ENCODE measurements at places on chromosomes 5 and 9.

- DNase-seq = no peak
Measured at GRCh38 chr9:38621434-38622287, 1.3 kb upstream of the ANKRD18A start.

GRCh38 chr9:104961238-104961637 lies 33.3 kb upstream of the ABCA1 start:
- peak; percentile 84 for DNase-seq

GRCh38 chr9:78519786-78520185 lies 222.9 kb downstream of the PSAT1 start:
- no peak for DNase-seq

GRCh38 chr5:134851307-134851923 lies 5.6 kb downstream of the C5orf24 start:
- peak; percentile 31 for DNase-seq

DNA sequence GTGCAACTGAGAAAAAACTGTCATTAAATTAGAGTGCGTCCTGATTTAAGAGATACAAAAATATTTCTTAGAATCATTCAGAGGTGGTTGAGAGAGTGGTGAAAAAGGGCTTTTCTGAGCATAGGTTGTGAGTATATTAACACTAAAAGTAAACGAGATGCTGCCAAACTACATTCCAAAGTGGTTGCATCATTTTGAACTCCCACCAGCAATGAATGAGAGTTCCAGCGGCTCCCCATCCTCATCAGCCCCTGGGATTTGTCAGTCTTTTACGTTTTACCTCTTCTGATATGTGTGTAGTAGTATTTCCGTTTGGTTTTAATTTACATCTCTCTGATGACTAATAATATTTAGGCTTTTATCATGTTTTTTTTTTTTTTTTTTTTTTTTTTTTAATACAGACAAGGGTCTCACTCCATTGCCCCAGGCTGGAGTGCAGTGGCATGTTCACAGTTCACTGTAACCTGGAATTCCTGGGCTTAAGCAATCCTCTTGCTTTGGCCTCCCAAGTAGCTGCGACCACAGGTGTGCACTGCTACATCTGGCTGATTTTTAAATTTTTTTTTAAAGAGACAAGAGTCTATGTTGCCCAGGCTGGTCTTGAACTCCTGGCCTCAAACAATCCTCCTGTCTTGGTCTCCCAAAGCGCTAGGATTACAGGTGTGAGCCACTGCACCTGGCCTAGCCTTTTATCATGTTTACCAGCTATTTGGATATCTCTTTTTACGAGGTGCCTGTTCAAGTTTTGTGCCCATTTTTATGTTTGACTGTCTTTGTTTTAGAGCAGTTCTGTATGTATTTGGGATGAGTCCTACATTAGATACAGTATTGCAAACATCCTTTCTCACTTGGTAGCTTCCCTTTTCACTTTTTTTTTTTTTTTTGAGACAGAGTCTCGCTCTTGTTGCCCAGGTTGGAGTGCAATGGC lies 17.0 kb downstream of the PRRT1B start:
- DNase-seq = no peak

DNA sequence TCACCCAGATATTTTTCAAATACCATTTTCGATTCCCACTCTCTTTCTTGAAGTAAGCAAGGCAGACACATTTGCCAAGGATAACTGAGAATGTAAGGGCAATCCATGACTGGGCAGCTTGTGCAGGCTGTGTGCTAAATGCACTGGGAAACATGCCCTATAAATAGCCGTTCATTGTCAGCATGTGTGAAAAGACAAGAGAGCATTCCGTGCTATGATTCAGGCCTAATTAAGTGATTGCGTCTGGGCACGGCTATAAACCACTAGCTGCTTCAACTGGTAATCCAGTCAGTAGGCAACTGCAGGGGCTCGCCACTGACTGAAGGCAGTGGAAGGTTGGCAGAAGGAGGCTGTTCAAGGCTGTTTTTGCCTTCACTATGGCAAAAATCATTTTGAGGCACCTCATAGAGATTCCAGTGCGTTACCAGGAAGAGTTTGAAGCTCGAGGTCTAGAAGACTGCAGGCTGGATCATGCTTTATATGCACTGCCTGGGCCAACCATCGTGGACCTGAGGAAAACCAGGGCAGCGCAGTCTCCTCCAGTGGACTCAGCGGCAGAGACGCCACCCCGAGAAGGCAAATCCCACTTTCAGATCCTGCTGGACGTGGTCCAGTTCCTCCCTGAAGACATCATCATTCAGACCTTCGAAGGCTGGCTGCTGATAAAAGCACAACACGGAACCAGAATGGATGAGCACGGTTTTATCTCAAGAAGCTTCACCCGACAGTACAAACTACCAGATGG lies at the start of gene HSPB3:
HSPB3 (plus strand) TSS at position 287 of the 745 bp plus-strand sequence; CDS start at position 378, 91 bp downstream.
- no peak for DNase-seq

DNA sequence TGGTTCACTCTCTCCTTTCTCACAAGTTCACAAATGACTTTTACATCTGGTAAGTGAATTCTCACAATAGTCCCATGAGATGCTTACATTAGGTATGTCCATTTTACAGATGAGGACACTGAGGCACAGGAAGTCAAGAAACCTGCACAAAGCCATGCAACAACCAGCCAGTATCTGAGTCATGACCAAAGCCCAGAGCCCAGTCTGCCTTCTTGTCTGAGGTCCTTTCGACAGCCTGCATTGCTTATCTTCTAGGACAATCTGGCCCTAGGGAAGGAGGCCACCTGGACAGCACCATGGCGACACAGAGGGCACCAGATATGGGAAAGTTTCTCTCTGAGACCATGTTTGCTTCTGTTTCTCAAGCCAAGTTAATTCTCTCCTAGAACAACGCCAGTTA lies 197.1 kb downstream of the NSG2 start:
- DNase-seq = no peak

GRCh38 chr5:85132269-85132668 lies 747.6 kb upstream of the EDIL3 start:
- DNase-seq = no peak

- no peak for DNase-seq
Measured at GRCh38 chr5:572398-573019, 39.6 kb upstream of the CEP72 start.

- no peak for DNase-seq
Measured at GRCh38 chr5:156584871-156585270, 257.9 kb downstream of the SGCD start.

- DNase-seq = no peak
Measured at GRCh38 chr5:122053181-122054109, 24.6 kb downstream of the LOX start.

DNA sequence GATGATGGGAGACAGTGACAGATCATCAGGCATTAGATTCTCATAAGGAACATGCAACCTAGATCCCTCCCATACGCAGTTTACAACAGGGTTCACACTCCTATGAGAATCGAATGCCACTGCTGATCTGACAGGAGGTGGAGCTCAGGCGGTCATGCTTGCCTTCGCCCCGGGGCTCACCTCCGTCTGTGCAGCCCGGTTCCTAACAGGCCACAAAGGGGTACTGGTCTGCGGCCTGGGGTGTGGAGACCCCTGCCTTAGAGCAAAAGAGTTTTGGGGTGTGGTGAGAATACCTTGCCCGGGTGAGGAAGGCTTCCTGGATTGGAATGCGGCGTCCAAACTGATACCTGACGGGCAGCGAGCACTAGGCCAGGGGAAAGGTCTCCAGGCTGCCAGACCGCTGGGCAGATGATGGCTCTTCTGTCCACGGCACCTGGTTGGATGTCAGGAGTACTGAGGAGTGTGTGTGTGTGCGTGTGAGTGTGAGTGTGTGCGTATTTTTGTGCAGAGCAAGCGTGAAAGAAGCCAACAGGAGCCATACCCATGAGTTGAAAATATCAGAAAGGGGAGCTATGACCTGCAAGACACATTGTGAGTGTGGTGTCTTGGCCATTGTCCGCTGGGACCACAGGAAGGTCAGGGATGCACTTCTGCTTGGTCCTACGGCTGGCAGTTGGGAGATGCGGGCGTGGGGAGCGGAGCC lies 55.4 kb downstream of the ACER2 start:
- DNase-seq = no peak

- no peak for DNase-seq
Measured at GRCh38 chr5:6755941-6756340, 42.7 kb downstream of the TENT4A start.

DNA sequence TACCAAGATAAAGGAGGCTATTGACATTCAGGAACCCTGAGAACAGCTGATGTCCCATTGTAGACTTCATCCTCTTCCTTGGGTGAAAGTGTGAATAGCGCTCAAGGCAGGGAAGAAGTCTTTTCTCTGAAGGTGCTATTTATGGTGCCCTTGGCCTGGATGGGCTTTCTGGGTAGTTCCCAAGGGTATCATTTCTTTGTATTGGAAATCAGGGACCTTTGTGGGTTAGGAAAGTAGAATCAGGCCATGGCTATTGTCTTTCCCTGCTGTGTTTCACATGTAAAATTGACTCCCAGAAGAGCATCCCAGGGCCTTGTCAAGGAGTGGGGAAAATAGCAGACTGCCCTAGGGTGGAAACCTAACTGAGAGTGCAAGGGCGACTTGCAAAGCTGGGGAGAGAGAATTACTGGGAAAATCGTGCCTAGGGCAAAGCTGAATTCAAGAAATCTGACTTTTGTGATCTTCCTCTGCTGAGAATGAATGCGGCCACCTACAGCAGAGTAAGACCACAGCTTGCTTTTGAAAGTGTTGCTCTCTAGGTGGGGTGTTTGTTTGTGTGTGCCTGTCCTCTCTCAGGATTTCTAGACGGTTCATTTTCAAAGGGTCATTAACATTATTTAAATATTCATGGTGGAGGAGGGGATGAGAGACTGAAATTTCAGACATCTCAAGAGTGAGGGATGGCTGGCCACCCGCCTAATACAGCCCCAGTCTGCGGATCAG lies 160.6 kb downstream of the C9orf152 start:
- DNase-seq = no peak

DNA sequence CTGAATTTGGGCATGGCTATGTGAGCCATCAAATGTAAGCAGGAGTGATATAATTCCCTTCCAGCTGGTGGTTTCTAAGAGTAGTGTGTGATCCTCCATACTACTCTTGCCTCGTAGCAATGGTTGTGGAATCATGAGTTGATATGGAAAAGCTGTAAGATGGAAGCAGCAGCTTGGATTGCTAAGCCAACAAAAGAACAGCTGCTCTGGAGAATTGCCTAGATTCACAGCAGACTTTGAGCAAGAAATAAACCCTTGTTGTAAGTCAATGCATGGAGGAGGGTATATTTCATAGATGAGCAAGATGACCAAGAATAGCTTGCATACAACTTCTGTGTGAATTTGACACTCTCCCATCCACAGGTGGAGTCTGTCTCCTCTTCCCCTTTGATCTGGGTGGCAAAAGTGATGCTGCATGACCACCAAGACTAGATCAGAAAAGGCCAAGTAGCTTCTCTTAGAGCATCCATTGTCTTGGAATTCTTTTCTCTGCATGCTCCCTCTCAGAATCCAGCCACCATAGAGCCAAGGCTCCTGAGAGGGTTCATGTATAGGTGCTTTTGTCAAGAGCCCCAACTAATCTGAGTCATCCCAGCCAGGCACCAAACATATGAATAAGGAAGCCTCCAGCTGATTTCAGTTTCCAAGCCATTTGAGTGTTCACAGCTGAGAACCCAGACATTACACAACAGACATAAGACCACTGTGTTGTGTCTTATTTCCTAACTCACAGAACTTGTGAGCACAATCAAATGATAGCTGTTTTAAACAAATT lies 79.0 kb downstream of the PRLR start:
- no peak for DNase-seq

GRCh38 chr9:134936346-134937163 lies 18.8 kb upstream of the FCN1 start:
- DNase-seq = peak; percentile 93

GRCh38 chr9:131382850-131383729 lies 10.8 kb upstream of the PRRC2B start:
- no peak for DNase-seq

GRCh38 chr9:20373263-20373662 lies 249.0 kb downstream of the MLLT3 start:
- DNase-seq = no peak

DNA sequence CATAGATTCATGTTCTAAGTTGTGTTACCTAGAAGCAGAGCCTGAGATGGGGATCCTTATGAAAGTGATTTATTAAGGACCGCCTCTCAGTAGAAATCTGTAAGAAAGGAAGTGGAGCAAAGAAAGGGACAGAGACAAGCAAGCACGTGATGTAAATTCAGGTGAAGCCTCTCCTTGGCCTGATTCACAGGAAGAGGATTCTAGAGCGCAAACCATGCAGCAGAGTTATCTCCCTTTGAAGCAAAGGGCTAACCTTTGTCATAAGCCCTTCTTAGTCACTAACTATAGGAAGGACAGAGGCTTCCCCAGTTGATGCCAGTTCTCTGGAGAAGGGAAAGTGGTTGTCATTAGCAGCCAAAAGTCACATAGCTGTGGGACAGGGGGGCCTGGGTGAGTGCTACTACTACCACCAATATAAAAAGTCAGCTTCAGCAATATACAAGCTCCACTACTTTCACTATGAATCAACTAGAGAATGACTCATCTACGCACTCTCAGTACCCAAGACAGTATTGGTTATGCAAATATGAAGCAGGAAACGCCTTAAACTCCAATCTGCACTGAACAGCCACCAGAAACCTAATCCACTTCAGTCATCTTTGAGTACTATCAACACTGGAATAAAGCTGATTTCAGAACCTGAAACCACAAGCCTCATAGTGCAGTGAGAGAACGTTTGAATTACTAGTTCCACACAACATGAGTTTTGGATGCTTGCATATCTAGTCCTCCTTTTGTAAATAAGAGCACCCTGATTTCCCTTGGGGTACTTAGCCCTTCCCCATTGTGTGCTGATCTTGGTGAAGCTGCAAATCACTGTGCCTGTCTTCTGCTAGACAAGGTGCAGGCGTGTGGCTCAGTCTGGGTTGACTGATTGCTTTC lies 162.7 kb downstream of the ZNF608 start:
- peak; percentile 32 for DNase-seq

GRCh38 chr9:130381660-130382059 lies 63.1 kb upstream of the ASS1 start:
- no peak for DNase-seq

DNA sequence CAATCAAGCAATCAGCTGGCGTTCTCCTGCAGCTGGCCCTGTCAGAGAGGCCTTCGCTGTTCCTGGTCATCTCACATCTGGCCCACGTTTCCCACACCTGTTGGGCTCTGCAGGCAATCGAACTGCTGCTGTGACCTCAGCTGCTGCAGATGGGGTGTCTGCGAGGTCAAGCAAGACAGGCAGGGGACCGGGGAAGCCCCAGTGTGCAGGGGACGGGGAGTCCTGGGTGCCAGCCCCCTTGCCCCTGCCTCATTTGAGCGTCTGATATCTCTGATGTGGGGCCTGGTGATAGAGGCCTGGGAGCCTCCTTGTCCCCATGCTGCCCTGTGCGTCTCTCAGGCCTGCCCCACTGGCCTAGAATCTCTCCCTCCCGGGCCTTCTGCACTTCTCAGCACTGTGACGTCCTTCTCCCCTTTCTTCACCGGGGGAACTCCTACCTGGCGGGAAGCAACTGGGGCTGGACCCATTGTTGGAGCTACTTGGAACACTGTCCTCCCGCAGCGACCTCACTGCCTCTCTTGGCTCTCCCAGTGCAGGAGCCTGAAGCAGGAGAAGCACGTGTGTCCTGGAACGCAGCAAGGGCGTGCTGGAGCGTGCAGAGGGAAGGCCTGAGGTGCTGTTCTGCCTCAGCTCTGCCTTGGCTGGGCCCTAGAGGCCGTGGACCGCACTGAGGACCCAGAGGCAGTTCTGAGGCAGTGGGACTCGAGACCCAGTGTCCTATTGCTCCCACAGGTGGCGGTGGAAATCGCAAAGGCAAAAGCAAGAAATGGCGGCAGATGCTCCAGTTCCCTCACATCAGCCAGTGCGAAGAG lies 3.9 kb downstream of the GRK6 start:
- no peak for DNase-seq

Data from inflammatory macrophage (primary cell).